ENCODE measurements at places on chromosomes 1 and 21. TPM values are rescaled to one million over a fixed set of nuclear protein-coding genes. Genes with fewer than 3 reads are reported as not detected.

Gene NBPF11
- 5.9 TPM for total RNA-seq

Gene SLC25A34
- 0.26 TPM for total RNA-seq

Gene SPRR3
- total RNA-seq = not detected

Gene RHEX
- total RNA-seq = not detected

Gene GPR161
- 13.2 TPM for total RNA-seq

Gene GJC2
- 3.2 TPM for total RNA-seq

Gene PGLYRP4
- total RNA-seq = not detected

Gene FAM163A
- not detected for total RNA-seq

Gene DFFA
- 43.1 TPM for total RNA-seq

Gene PLA2G2A
- not detected for total RNA-seq

Gene S100A2
- 2.4 TPM for total RNA-seq

Gene DNALI1
- 4.4 TPM for total RNA-seq

Gene CELF3
- not detected for total RNA-seq

Gene DIO1
- total RNA-seq = not detected

Gene RPL11
- total RNA-seq = 1,392 TPM

Gene ADORA1
- total RNA-seq = not detected

Gene FUCA1
- total RNA-seq = 21.8 TPM

Gene LAMC2
- total RNA-seq = 5.3 TPM

Gene LCE1E
- total RNA-seq = not detected

Gene F13B
- not detected for total RNA-seq

Gene MYOC
- total RNA-seq = 0.13 TPM

Gene SPRR4
- not detected for total RNA-seq

Gene RBP7
- total RNA-seq = not detected

Gene ST6GALNAC3
- 0.44 TPM for total RNA-seq

Gene HSPB7
- total RNA-seq = 21.6 TPM

Gene TMEM240
- total RNA-seq = 2.0 TPM

Gene KDF1
- not detected for total RNA-seq

Gene SDE2
- total RNA-seq = 22.3 TPM

Gene UMODL1
- not detected for total RNA-seq
